ENCODE measurements at places on chromosomes 16 and 17.

- DNase-seq = no peak
Measured at GRCh38 chr16:75254359-75254837, 3.0 kb upstream of the BCAR1 start.

DNA sequence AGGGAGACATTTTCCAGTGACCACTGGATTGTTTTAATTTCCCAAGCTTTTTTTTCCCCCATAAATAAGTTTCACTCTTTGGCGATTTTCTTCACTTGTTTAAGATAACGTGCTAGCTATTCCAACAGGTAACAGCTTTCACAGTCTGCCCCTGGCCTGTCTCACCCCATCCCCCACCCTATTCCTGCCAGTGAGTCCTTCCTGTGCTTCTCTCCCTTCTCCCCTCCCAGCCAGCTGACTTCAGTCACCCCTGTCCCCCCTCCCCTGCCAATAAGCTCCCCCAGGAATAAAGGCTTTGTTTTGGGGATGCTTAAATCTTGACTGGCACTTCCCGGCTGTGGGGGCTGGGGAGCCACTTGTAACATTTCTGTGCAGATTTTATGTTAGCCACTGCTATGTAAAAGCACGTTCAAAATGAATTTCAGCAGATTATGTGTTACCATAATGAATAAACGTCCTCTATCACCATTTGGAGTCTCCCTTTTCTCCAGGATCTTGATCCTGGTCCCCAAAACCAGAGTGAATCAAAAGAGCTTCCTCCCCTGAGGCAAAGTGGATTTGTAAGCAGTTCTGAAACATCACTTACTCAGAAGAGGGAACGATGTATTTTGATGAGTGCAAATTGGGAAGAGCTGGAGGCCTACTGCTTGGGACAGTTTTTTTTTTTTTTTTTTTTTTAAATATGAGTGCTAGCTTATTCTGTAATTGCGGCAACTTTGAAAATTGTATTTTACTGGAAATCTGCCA lies 58.2 kb downstream of the IGF2BP1 start:
- DNase-seq = no peak

DNA sequence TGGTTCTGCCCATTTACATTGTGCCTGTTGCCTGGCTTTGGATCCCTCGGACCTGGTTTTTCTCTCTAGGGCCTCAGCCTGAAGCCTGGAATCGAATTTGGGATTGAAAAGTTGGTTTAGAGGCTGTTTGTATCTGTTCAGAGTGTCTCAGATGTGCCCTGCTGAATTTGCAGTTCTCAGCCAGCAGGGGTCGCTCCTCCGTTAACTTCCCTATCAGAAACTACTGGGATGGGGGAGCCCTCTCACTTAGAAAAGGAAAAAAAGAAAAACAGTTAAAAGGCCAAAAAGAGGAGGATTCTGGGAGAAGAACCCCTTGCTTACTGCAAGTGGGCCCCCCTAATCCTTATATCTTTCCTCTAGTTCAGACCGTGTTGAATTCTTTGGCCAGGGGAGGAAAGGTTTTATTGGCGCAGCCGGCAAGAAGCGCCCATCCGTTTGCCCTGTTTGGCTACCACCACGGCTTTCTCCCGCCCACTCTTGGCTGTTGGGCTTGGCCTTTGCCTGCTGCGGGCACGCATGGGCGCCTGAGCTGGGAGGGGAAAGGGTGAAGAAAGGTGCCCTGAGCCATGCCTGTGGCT lies 8.7 kb downstream of the FZD2 start:
- no peak for DNase-seq

- DNase-seq = peak; percentile 28
Measured at GRCh38 chr16:5056352-5056751, 9.4 kb downstream of the C16orf89 start.

GRCh38 chr17:38510421-38511149 lies 82.3 kb downstream of the ARHGAP23 start:
- no peak for DNase-seq

GRCh38 chr16:89536886-89537548 lies 23.5 kb upstream of the RPL13 start:
- DNase-seq = no peak

- no peak for DNase-seq
Measured at GRCh38 chr16:58451265-58451689, 48.7 kb upstream of the NDRG4 start.

DNA sequence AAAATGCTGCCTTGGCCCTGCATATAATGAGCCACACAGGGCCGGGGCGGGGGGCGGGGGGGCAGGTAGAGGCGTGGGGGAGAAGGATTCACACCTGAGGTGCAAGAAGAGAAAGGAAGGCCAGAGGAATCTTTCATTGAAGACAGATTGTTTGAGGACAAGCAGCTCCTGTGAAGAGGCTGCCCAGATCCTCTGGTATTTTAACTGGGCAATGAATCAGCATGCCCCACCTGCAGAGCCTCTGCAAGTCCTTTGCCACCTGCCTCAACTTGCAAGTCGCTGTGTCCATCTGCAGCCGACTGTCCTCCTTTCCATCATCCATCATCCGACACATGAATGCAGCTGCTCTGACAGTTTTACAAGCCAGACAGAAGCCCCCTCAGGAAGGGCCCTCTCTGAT lies 1.2 kb upstream of the SOST start:
- DNase-seq = no peak

All from NCI-H146 (cell line).